ENCODE measurements at places on chromosomes 12 and 14.

- no peak for DNase-seq
These were observed 63.1 kb downstream of the PLEKHG7 start for GRCh38 chr12:92765871-92766270.

- no peak for DNase-seq
These were observed 128.1 kb upstream of the AMIGO2 start for GRCh38 chr12:47207829-47208248.

DNA sequence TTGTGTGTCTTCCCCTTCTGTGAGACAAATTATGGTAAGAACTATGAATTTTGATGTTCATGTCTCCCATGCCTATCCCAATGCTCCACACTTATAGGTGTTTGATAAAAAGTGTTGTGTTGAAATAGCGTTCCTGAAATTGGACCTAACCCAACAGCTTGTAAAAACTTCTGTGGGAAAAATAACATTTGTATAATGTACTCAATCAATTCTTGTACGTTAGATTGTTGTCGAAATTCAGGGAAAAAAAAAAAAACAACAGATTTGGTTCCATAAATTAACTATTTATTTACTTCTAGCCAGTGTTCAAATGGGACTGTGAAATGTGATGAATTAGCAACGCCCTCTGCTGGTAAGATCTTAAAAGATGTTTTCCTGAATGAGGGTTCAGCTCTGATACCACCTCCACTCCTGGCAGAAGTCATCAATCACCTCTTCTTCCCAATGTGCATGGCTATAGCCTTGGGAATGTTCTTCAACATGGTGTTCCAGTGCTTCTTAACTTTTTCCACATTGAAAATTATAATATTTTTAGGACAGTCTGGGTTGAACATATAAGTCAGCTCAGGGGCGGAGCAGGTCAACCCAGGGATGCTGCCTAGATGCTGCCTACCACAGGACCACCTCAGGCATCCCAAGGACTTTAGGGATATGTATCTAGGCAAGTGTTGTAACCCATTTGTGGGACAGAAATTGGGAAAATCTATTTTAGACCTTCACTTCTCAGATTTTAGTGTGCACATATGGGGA, 170.6 kb downstream of the OTOGL start:
- DNase-seq = no peak

GRCh38 chr14:68308726-68309520, 483.9 kb downstream of the ZFP36L1 start:
- DNase-seq = no peak

GRCh38 chr12:12999271-12999958, 650 bp downstream of the HEBP1 start:
- no peak for DNase-seq

- no peak for DNase-seq
These were observed 39.3 kb downstream of the CCDC177 start for GRCh38 chr14:69535230-69535848.

Data from activated naive CD4-positive, alpha-beta T cell treated with anti-CD3 and anti-CD28 coated beads, Interleukin-2, amount 50 U/mL, for 16 hours (primary cell).